ENCODE measurements at places on chromosomes 1 and 21.

- DNase-seq, result no peak
Observed at GRCh38 chr21:42739061-42739931, 85.9 kb downstream of the PDE9A start.

DNA sequence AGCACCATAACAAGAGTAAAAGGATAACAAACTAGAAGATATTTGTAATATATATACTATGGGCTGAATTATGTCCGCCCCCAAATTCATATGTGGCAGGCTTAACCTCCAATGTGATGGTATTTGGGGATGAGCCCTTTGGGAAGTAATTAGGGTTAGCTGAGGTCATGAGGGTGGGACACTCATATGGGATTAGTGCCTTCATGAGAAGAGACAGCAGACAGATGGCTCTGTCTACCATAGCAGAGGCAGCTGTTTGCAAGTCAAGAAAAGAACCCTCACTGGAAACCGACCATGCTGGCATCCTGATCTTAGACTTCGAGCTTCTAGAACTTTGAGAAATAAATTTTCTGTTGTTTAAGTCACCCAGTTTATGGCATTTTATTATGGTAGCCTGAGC, 303.6 kb downstream of the LMO4 start:
- DNase-seq, result no peak

DNA sequence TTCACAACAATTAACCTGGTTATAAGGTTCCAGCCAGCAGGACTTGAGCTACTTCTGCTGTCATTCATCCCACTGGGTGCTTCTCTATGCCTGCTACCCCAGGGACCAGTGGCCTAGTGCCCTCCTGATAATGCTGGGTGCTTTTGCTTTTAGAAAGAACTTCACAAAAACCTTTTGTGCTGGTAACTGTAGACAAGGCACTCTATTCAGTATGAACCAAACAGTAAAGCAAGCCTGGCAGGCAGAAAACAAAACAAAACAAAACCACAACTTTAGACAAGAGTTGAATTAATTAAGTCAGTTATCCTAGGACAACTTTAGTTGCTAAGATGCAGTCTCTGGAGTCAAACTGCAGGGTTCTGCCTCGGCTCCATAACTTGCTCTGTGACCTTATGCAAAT, 61.9 kb upstream of the ADGRL2 start:
- no peak for DNase-seq

DNA sequence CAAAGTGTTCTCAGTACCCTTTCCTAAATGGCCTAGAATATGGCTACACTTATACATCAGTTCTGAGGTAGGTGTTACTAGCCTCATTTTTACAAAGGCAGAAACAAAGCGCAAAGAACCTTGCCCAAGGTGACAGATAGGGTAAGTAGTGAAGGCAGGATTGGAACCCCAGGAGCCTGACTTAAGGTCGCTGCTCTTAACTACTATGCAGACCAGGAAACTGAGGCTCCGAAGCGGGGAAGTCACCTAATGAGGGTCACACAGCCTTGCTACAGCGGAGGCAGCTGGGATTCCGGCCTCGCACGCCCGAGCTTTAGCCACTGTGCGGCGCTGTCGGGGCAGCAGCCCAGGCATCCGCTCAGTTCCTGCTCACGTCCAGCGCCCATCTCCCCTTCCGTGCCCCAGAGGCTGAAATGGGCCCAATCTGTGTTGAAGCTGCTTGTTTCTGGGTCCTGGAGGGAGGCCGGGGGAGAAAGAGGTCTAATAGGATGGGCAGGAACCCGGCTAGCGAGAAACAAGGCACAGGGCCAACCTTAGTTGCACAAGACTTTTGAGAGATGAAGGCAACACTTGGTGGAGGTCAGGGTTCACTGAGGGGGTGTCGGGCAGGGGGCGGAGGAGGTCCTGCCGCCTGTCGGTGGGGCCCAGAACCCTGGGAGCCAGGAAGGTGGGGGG, 1.4 kb upstream of the FOXD2 start:
- DNase-seq, result no peak

DNA sequence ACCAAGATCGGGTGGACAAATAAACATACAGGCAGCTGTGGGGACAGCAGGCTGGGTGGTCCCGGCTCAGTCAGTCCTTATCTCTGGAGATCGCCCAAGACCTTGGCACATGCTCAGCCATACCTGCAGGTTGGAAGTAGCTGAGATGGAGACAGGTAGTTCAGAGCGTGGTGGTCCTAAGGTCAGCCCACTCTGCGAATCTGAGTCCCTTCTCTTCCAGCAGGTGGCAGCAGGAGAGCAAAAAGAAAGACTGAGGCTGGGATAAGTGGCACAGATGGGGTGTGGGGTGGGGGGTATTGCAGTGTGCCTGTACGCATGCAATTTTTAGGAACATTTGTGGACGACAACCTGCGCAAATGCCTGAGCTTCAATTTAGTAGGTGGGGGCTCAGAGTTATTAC, 104.9 kb downstream of the TENT5C start:
- no peak for DNase-seq

- DNase-seq, result peak; percentile 32
Observed at GRCh38 chr1:165073185-165074007, 283.1 kb downstream of the LMX1A start.

- DNase-seq, result no peak
Observed at GRCh38 chr1:145758116-145758515, 38.8 kb downstream of the CD160 start.

DNA sequence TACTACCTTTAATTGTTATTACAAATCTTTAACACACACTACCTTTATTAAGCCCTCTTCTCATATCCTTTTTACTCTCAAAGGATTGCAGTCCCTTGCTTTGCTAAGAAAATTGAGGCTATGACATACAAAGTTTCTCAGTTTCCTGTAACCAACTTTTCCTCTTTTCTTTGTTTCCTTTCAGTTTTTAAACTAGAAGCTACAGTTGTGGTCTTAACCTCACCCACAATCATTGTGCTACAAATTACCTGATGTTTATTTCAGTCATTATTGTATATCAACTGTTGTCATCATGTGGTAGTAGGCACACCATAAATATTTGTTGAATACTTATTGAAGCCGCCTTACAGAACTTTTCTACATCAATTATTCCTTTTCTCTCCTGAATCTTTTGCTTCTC, 51.8 kb downstream of the SLAMF6 start:
- no peak for DNase-seq

DNA sequence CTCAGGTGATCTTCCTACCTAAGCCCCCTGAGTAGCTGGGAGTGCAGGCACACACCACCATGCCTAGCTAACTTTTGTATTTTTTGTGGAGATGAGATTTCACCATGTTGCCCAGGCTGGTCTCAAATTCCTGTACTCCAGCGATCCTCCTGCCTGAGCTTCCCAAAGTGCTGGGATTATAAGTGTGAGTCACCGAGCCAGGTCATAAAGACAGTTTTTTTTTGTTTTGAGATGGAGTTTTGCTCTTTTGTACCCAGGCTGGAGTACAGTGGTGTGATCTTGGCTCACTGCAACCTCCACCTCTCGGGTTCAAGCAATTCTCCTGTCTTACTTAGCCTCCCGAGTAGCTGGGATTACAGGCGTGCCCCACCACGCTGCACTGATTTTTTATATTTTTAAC, 42.1 kb downstream of the KIF1B start:
- DNase-seq, result no peak

GRCh38 chr1:19363536-19364152, 51.5 kb downstream of the SLC66A1 start:
- DNase-seq, result no peak
